ENCODE measurements at places on chromosomes 5 and 9.

GRCh38 chr5:175141421-175141820, 302.6 kb downstream of the DRD1 start:
- DNase-seq: no peak

- no peak for DNase-seq
Measured at GRCh38 chr5:38467353-38468040, 88.9 kb downstream of the LIFR start.

- DNase-seq: no peak
Measured at GRCh38 chr5:91160714-91161285, 222.3 kb downstream of the ARRDC3 start.

DNA sequence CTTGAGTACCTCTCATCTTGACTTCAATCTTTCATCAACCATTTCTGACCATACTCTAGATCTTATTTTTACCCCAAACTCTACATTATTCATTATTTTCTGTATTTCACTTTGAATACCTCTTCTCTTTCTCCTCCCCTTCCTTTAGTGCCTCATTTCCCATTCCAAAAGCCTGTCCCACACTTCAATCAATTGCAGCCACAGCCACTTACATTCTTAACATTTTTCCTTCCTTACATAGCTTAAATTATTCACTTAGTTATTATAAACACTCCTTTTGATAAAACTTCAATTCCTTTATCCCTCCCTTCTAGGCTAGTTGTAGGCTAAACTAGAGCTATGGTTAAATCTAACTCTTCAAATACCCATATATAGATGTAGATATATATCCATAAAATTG, 344.0 kb downstream of the PRR16 start:
- DNase-seq: no peak

GRCh38 chr5:32707418-32707997, 3.6 kb upstream of the NPR3 start:
- no peak for DNase-seq

DNA sequence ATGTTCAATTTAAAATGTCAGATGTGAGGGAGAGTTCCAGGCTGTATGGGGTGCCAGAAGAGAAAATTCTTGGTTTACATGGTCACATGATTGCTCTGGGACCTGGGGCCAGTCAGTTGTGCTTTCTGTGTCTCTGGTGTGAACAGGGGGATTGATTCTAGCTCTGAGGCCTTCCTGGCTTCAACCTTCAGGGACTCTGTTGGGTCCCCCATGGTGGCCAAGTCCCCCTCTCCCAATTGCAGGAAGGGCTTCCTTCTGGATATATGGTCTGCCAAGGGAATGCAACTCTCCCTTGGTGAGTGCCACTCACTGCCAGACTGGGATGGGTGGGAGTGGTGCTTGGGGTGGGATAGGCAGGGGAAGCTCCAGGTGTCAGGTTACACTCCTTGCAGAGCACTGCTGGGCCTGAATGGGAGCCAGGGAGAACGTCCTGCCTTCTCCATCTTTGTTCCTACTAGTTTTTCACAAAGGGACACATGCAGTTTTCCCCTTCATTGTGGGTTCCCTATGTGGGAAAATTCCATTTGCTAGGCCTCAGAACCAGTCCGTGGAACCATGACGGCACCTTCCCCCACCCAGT, 153.2 kb downstream of the MELK start:
- DNase-seq: no peak

- DNase-seq: no peak
Measured at GRCh38 chr5:137631453-137631852, 104.4 kb downstream of the KLHL3 start.

- DNase-seq: no peak
Measured at GRCh38 chr9:29078063-29078666, 1504.9 kb upstream of the C9orf72 start.

DNA sequence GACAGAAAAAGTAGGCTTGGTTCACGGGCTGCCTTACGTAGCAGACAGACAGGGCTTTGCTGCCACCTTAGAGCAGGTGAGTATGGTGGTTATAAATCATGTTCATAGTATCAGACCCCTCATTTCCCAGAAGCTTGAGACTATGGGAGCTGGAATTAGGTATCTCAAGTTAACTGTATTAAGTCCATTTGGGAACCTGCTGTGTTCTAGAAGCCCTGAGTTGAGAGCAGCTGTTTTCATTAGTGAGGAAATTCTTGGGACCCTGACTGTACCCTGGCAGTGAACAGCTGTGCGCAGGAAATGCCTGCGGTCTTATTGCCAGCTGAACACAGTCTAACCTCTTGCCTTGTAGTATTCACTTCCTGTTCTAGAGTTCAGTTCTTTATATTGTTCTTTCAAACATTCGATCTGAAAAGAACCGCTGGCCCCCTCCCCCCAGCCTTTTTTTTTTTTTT, 29.8 kb downstream of the UGCG start:
- DNase-seq: no peak

DNA sequence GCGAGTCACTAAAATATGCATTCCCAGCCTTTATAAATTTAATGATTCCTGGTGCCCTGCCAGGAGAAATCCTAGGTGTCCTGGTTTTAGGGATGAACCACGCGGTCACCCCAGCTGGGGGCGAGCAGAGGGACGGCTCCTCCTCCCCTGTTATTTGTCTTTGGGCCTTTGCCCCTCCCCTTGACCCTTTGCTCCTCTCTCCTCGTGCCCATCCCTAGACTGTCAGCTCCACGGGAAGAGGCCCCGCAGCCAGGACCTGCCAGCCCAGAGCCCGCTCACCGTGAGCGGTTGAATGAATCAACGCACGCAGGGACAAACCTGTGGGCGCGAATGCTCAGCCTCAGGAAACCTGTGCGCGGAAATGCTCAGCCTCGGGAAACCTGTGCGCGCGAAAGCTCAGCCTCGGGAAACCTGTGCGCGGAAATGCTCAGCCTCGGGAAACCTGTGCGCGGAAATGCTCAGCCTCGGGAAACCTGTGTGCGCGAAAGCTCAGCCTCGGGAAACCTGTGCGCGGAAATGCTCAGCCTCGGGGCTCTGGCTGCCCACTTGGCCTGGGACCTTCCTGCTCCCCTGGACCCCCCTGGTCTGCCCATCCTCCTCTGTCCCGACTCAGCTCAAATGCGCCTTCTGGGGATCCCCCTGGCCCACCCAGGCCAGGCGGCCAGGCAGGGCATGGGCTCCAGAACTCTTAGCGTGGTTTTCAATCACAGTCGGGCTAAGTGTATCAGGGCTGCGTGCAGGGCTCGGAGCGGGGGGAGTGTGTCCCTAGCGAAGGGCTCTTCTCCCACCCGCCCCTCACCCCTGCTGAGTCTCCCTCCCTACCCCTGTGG, 140.5 kb upstream of the COL5A1 start:
- no peak for DNase-seq
